T-cell (primary cell): ENCODE measurements at places on chromosomes 1 and 21.

GRCh38 chr1:5954964-5955363, 37.3 kb downstream of the NPHP4 start:
- DNase-seq: no peak

DNA sequence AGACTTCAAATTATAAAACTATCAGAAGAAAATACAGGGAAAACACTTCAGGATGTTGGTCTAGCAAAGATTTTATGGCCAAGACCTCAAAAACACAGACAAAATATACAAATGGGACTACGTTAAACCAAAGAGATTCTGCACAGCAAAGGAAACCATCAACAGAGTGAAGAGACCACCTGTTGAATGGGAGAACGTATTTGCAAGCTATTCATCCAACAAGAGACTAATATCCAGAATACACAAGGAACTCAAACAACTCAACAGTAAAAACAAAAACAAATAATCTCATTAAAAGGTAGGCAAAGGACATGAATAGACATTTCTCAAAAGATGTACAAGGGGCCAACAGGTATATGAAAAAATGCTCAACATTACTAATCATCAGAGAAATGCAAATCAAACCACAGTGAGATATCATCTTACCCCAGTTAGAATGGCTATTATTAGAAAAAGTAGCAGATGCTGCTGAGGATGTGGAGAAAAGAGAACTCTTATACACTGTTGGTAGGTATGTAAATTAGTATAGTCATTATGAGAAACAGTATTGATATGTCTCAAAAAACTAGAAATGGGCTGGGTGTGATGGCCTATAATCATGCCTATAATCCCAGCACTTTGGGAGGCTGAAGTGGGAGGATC, 112.6 kb downstream of the LRIG2 start:
- DNase-seq: no peak

- DNase-seq: no peak
Measured at GRCh38 chr1:158830904-158831507, at the start of gene MNDA. MNDA (plus strand) TSS chr1:158831351; CDS start chr1:158842154, 10,803 bp downstream.

DNA sequence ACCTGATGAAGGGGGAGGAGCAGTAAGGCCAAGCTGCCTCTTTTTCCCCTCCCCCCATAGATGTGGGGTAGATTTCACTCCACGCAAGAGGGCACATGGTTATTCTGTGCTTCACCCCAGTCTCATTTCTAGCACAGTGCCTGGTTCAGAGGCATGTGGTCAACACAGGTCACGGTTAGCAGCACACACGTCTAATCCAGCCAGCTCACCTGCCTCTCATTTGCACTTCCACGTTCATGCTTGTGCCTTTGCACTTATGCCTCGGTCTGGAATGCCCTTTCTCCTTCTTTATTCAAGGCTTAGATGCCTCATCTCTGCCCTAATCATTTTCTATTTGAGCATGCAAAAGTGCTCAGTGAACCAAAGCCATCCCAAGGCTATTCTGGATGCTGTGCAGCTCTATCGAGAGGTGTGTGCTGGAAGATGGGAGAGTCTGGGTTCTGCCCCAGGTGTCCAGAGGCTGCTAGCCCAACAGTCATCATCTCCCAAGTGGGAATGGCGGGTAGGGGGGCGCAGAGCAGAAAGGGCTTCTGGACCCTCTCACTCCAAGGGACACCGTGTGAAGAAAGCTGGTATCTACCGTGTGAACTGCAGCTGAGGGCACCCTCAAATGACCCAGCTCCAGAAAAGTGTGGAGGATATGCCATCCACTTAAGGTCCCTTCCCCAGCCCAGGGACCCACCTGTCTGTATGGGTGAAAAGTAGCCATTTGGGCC, 2.1 kb upstream of the A3GALT2 start:
- DNase-seq: no peak

GRCh38 chr1:248828845-248829244, 3.1 kb upstream of the SH3BP5L start:
- DNase-seq: no peak

GRCh38 chr1:61447968-61448430, 276.9 kb downstream of the TM2D1 start:
- no peak for DNase-seq
